ENCODE measurements at places on chromosomes 6 and 20.

- DNase-seq = no peak
Measured at GRCh38 chr6:80170433-80170832, 64.0 kb downstream of the BCKDHB start.

DNA sequence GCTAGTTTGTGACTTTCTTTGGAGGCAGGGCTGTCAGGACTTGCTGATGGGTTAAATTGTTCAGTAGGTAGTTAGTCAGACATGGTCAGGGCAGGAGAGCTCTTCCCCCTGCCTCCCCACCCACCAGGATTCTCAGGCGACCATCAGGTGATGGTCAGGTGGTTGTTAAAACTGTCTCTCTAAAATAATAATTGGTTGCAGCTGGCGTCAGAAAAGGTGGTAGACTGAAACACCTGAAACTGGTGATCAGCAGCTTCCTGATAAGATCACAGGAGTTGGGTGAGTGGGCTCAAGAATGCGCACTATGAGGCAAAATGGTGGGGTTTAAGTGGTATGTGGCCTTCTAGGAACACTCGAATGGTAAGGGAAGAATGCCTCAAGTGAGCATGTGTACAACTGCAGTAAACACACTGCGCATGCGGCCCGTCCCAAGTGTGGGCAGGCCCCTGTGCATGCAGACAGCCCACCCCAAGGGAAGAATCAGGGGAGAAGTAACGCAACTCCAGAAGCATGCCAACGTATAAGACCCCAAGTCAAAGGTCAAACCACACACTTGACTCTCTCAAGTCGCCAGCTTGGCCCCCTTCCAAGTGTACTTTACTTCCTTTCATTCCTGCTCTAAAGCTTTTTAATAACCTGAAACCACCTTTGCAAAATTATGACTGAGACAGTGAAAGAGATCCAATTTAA, 7.9 kb upstream of the BLCAP start:
- no peak for DNase-seq

- DNase-seq = no peak
Measured at GRCh38 chr6:130945401-130945919, 117.6 kb downstream of the EPB41L2 start.

GRCh38 chr6:151425561-151425960, 26.4 kb downstream of the RMND1 start:
- DNase-seq = no peak

GRCh38 chr6:123420512-123420911, 216.2 kb downstream of the TRDN start:
- no peak for DNase-seq

DNA sequence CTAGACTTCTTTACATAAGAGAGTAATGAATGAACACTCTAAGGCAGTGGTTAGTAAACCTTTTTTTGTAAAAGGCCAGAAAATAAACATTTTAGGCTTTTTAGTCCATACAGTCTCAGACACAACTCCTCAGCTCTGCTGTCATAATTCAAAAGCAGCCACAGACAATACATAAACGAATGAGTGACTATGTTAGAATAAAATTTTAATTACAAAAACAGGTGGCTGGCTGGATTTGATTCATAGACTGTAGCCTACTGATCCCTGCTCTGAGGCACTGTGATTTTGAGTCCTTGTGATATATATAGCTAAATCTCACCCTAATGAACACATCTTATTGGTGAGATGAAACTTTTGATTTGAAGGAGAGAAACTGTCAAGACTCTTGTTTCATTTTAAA, 155.1 kb downstream of the AIG1 start:
- no peak for DNase-seq

GRCh38 chr6:128964233-128964755, 81.4 kb downstream of the LAMA2 start:
- DNase-seq = no peak

- no peak for DNase-seq
Measured at GRCh38 chr6:41935193-41935574, 6.4 kb downstream of the CCND3 start.
